EH (cell line): ENCODE measurements at places on chromosomes 16 and 17.

DNA sequence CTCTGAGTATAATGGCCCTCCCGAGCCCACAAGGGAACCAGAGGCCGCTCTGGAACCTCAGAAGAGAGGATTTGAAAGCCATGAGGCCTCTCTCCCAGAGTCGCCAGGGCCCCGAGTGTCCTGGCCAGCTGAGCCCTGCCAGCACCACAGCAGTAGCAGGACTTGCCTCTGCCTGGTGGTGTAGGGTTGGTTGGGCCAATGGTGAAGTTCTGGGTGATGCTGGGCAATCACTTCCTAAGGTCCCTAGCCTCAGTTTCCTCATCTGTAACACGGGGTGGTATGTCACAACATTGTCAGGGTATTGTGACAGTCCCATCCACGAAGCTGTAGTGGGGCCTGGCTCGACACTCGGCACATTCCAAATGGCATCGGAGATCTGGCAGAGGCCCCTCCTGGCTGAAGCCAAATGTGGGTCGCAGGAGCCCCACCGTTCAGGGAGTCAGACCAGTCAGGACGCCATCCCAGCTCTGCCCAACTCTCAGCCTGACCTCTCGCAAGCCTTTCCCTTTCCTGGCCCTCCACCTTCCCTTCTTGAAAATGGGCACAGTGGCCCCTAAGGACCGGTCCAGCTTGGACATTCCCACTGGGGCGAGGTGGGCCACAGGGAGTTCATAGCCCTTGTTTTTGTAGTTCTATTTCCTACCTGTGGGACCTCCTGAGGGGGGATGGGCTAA is 1.7 kb downstream of the NATD1 start:
- no peak for DNase-seq

DNA sequence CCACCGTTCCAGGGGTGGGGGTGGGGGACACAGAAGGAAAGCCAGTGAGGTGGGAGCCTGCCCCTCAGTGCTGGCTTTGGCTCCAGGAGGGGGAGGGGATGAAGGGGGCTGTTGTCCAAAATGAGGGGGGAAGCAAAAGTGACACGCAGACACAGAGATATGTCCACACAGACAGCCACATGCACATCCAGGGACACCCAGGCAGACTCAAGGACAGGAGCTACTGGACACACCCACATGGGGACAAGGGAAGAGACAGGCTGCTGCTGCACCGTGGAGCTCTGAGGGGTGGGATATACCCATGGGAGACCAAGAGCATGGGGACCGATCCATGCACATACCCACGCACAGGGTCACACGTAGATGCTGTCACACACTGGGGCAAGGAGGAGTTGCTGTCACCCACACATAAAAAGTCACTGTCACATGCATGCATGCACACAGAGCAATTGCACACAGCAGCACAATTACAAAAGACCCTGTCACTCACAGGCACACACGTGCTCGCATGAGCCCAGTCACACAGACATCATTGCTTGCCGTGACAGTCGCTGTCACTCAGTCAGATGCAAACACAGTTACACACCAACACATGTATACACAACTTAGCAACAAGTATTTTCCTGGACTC is 1.3 kb downstream of the THRA start:
- DNase-seq: no peak

DNA sequence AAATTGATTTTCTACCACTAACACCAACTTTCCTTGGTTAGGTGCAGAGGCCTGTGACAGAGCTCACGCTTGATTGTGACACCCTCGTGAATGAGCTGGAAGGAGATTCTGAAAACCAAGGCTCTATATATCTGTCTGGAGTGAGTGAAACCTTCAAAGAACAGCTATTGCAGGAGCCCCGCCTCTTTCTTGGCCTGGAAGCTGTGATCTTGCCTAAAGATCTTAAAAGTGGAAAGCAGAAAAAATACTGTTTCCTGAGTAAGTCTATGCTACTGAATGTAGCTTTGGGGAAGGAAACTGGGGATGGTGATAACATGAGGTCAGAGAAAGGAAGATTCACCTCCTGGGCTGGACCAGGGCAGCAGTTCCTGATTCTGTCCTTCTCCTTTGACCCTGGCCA is 38.3 kb downstream of the REXO5 start:
- no peak for DNase-seq

DNA sequence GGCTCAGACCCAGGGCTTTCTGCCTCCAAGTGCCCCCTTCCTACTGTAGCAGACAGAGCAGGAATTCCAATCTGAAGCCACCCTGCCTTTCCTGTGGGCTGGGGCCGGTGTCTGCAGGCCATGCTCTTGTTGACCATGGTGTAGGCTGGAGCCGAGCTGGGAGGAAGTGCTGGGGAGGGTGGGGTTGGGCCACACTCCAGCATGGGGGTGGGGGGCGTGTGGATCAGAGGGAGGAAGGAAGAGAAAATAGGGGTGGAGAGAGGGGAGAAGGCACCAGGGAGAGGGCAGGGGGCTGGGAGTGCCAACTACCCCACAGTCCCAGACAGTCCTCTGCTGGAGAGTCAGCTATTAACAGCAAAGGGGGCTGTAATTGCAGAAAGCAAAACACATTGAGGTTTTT is 54.3 kb upstream of the JPH3 start:
- DNase-seq: no peak

- no peak for DNase-seq
These were observed 7.8 kb downstream of the TERF2 start for GRCh38 chr16:69378036-69378435.

DNA sequence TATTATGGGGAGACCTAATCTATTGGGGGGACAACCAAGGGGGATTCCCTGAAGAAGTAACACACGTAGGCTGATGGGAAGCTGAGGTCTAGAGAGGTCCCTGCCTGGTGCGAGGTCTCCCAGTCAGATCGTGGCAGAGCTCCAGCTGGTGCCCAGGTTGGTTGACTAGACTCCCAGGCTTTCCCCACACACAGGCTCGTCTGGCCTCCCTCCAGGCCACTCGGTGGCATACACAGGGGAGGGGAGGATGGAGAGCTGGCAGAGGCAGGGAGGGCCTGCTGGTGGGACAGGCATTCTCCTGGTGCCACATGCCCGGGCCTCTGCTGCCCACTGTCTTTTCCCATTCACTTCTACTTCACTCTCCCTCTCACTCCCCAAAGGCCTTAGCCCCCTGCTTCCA is 8.5 kb upstream of the SOCS3 start:
- DNase-seq: no peak

DNA sequence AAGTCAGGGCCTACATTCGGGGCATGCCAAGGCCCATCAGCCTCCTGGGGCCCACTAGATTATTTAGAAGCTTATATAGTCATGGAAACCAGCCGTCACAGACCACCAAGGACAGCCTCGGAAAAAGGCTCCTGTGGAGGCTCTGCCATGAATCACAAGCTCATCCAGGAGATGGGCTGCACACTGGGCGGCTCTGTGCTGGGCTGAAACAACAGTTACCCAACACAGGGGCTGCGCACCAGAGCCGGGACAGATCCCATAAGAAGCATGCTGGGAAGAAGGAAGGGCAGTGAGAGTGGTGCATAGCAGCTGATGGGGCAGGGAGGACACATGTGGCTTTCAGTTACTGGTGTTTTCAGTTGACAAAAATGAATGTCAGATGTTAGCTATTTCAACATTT is 67.7 kb upstream of the GSG1L start:
- DNase-seq: no peak

GRCh38 chr16:57178793-57179212 is 7.0 kb downstream of the PSME3IP1 start:
- DNase-seq: peak; percentile 43

DNA sequence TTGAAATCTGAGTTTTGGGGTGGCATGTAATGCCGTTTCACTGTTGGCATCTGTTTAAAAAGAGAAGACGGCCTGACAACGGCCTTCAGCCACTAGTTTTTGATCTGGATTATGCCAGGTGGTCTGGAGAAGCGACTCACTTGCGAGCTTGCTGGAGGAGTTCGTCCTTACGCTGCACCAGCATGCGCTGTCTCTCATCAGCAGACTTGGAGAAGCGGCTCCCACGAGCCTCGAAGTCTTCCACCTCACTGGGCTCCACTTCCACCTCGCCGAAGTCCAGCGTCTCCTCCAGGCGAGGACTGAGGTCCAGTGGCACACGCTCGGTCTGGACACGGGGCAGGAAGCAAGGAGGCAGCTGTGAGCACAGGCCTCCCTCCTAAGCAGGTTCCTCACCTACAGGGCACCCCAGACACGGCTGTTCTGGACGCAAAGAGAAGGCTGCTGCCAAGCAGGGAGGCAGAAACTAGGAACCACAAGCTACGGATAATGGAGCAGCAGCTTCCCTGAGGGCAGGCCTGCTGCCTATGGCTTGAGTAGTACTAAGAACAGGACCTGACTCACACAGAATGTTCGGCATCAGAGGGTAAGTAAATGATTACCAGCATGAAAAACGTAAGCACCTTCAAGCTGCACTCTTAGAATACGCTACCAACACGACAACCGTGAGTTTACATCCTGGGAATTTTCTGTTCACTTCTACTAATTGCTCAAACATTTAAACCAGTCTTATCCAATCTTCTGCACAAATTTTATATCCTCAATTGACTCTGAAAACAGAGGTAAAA is 61.4 kb downstream of the AMFR start:
- no peak for DNase-seq

DNA sequence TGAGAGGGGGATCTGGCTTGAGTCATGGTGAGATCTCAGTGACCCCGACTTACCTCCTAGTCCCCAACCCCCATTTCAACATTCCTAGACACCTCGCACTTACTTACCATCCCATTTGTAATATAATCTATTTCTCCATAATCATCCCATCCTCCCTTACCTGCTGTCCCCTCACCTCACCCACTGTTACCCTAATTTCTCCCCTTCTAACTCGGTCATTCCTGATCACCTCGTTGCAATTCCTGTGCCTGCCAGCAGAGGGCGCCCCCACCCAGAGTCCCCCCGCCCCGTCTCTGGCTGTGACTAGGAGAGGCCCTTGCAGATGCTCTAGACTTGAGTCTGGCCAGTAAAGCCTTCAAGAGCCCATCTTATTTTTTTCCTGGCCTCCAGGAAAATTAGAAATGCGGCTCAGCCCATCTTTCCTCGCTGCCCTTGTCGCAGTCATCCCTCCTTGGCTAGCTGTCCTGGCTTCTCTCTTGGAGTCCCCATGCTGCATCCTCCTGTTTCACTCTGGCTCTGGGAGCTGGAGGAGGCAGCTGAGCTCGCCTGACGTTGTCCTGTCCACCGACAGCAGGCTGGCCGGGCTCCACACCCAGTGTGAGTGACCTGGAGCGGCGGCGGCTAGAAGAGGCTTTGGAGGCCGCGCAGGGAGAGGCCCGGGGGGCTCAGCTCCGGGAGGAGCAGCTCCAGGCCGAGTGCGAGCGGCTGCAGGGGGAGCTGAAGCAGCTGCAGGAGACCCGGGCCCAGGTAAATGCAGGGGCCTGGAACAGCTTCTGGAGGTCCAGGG is 5.0 kb downstream of the TBKBP1 start:
- peak; percentile 58 for DNase-seq

DNA sequence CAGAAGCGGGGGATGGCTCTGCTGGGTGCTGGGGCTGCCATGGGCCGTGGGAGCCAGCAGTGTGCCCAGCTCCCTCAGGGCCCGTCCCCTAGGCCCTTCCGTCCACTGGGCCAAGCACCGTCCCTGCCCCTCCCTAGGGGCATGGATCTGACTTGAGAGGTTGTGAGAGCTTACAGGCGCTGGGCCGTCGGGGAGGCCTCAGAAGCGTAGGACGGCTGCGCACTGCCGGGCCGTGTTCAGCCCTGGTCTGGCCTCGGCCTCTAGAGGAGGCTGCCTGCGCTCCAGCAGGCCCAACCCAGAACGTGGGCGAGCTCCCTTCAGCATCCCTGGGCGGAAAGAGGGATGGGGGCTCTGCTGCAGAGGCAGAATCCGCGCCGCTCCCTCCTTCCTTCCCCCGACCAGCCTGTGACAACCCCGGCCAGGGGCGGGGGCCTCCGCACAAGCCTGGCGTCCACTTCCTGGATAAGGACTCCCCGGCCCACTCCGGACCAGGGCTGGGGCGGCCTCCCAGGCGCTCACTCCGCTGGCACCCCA is 685 bp upstream of the MPG start:
- DNase-seq: peak; percentile 68

DNA sequence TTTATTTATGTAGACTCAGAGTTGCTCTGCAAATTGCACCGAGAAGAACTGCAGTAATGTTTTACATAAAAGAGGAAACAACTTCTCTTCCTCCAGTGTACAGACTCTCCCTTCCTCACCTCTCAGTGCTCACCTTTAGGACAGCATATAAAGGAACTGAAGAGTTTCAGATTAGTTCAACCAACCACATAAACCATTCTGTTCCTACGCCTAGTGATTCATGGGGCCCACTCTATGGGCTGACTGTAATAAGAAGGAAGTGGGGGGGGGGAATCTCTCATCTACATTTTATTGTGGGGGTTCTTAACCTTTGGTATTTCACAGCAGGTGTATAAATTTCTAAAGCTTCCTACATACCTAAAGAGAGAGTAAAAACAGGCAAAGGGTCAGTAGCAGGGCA is 18.3 kb downstream of the ZSWIM7 start:
- no peak for DNase-seq

GRCh38 chr16:86576591-86577313 is 1.6 kb upstream of the FOXL1 start:
- DNase-seq: peak; percentile 56

DNA sequence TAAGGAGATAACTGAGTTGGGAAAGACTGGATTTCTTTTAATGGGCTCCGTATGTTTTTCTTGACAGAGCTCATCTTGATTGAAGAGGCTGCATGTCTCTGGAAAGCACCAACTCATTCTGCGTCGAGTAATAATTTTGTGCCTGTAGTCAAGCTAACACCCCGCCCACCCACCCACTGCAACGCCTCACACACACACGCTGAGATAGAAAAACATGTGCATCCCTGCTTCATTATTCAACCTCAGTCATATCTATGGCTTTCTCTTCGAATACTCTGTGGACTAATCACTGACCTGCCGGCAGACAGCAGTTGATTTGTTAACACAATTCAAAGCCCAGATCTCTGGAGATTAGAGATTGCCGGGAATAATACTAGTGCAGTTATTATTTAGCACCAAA is 220.2 kb upstream of the TOM1L1 start:
- no peak for DNase-seq

GRCh38 chr16:27917949-27918348 is 145.6 kb downstream of the GSG1L start:
- DNase-seq: no peak

GRCh38 chr17:80183581-80184422 is 14.0 kb downstream of the CARD14 start:
- no peak for DNase-seq
